ENCODE measurements at places on chromosomes 13 and 19.

DNA sequence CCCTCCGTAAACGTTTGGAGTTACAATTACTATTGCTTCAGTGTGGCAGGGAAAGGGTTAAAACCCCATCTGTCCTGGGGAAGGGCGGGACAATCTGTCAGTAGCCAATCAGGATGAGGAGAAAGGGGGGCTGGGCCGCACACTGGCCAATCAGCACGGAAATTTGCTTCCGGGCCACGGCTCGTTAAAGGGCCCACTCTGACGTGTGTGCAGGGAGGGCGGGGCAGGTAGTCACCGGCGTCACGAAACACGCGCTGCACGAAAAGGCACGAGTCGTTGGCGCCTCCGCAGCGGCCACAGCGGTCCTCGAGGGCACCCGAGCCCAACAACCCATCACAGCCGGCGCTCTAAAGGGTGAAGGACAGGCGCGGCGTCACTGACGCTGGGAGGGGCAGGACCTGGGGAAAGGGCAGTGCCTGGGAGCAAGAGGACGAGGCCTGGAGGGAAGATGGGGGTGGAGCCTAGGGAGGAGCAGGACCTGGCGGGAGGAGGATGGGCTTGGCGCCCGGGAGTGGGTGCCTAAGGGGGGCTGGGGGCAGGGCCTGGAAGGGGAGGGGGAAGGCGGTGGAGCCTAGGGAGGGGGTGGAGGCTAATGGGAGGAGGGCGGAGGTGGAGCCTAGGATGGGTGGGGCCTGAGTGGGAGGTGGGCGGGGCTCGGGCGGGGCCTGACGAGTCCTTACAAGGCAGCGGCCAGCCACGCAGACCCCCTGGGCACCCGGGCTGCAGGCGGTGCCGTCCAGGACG, 4.9 kb downstream of the ADAMTSL5 start:
- DNase-seq: peak; percentile 95

DNA sequence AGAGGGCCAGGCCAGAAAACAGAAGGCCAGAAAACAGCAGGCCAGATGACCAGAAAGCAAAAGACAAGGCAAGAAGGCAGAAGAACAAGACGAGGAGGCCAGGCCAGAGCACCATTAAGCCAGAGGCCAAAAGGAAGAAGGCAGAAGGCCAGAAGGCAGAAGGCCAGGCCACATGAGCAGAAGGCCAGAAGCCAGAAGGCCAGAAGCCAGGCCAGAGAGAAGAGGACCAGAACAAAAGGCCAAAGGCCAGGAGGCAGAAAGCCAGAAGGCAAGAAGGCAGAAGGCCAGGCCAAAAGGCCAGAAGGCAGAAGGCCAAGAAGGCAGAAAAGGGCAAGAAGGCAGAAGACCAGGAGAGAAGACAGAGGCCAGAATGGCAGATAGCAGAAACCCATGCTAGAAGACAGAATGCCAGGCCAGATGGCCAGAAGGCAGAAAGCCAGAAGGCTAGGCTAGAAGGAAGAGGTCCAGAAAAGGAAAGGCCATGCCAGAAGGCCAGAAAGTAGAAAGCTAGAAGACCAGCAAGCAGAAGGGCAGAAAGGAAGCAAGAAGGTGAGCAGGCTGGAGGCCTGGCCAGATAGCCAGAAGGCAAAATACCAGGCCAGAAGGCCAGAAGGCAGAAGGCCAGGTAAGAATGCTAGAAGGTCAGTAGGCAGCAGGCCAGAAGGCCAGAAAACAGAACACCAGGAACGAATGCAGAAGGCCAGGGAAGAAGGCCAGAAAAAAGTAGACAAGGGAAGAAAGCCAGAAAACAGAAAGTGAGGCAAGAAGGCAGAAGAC, 187.6 kb downstream of the TUBA3C start:
- no peak for DNase-seq

- peak; percentile 46 for DNase-seq
Observed at GRCh38 chr13:20702915-20703779, at the start of gene IL17D. Gene IL17D (plus strand): TSS chr13:20703699. CDS start chr13:20704002, 303 bp downstream.

- no peak for DNase-seq
Observed at GRCh38 chr19:5156231-5156986, 184.2 kb downstream of the PTPRS start.

GRCh38 chr19:50329146-50329925, at the start of gene KCNC3:
Gene KCNC3 (minus strand): TSS chr19:50329377. CDS start chr19:50329082, 295 bp downstream.
- DNase-seq: peak; percentile 99

- DNase-seq: no peak
Observed at GRCh38 chr19:45250216-45250831, 747 bp upstream of the MARK4 start.
